ENCODE measurements at places on chromosomes 11 and 22.

GRCh38 chr11:64726867-64727530 lies 4.0 kb upstream of the NRXN2 start:
- no peak for DNase-seq

- no peak for DNase-seq
Observed at GRCh38 chr22:38828191-38828590, 15.6 kb downstream of the NPTXR start.

DNA sequence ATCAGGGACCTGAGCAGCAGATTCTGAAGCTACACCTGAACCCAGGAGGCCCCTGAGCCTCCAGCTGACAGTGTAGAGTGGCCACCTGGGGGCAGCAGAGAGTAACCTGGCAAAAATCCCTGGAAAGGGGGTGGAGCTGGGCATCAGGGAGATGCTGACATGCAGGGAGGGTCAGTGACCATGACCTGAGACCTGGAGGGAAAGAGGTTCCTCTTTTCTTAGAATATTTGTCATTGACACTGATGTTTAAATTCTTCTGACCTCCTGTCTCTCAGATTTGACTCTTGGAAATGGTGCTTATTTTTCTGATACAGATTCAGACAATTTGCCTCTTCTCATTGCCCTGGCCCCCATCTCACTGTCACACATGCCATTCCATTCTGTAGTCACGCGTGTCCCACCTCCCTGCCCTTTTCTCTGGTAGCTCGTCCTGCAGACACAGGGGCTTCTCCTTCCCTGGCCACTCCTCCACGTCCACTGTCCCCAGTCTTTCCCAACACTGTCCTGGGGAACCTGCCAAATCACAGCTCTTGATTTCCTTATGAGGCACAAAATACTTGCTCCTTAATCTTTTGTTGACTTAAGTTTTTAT lies 117.2 kb upstream of the IGLL5 start:
- peak; percentile 24 for DNase-seq

DNA sequence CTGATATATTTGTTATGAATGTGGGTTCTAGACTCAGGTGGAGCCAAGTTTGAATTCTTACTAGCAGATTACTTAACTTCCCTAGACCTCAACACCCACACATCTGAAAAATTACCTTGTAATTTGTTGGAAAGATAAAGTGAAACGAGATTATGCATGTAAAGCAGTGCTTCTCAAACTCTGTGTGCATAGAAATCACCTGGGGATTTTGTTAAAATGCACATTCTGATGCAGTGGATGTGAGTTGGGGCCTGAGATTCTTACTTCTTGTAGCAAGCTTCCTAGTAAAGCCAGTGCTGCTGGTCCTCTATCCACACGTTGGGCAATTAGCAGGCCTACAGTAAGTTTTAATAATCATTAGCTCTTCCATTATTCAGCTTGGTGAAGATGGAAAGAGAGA lies 15.1 kb upstream of the CEP295 start:
- DNase-seq = no peak

GRCh38 chr11:47137476-47137875 lies 39.2 kb downstream of the ARFGAP2 start:
- no peak for DNase-seq

DNA sequence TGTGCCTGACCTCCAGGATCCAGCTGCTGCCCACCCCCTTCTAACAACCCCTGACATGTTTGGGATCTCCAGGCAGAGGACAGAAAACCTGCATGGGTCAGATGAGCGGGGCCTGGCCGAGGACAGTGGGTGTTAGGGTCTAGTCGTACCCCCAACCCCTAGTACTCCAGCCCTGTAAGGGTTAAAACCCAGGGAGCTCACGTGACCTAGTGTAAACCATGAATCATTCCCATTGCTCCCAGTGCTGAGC lies 89.1 kb upstream of the CRYBB3 start:
- peak; percentile 68 for DNase-seq

DNA sequence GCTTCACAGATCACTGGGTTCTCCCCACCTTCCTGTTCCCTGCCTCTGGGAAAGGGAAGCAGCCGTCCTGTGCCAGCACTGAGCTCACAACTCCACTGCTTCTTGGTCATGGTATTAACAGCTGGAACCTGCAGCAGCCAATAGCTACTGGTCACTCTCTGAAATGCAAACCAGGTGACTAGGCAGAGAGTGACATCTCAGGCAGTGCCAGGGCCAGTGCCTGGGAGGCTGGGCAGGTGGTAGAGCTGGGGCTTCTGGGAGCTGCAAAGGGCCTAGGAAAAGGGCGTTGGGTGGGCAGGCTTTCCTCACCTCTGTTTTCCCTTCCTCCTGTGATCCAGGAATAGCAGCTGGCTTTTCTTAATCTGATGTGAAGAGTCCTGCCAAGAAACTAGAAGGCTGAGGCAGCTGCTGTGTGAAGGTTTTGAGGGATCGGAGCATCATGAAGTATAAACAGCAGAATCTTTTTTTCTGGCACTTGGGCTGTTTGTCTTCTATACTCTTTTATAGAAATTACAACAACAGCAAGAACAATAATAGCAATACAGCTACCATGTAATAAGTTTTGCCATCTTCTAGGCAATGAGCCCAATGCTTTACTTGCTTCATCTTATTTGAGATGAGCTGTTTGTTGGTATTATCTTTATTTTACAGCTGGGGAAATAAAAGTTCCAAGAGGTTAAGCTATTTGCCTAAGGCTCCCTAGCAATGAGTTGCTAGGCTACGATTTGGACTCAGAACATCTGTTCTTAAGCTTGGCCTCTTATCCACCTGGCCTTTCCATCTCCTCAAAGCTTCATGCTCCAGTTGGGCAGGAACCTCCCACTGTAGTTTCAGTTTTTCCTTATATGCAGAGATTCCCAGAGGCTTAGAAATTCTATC lies 22.0 kb upstream of the CD44 start:
- DNase-seq = no peak

GRCh38 chr11:77472991-77473800 lies 698 bp downstream of the PAK1 start:
- DNase-seq = peak; percentile 40

DNA sequence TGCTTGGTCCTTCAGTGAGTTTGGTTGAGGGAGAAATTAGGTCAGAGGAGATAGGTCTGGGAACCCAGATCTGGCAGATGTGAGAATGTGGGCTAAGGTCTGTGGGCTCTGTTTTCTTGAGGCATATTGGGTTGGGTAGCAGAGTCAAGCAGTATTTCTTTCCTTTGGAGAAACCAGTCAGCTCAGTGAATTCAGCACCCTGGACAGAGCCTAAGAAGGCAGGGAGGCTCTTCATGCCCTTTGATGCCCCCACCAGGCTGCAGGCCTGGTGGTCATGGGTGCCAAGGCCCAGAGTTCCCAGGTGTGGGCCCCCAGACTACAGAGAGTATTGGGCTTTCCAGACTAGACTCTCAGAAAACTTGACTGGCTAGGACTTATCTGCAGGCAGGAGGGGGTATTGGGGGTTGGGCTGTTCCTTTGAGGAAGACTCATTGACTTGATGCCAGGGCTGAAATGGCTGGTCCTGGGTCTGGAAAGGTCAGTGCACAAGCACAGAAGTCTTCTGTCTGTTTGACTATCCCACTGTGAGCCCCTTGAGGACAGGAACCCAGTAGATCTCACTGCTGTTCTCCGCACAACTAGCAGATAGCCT lies 45.3 kb upstream of the NECTIN1 start:
- DNase-seq = no peak

- no peak for DNase-seq
Observed at GRCh38 chr11:87971354-87971753, 203.9 kb downstream of the RAB38 start.

- DNase-seq = no peak
Observed at GRCh38 chr11:18615628-18616392, 16.2 kb downstream of the MISFA start.

DNA sequence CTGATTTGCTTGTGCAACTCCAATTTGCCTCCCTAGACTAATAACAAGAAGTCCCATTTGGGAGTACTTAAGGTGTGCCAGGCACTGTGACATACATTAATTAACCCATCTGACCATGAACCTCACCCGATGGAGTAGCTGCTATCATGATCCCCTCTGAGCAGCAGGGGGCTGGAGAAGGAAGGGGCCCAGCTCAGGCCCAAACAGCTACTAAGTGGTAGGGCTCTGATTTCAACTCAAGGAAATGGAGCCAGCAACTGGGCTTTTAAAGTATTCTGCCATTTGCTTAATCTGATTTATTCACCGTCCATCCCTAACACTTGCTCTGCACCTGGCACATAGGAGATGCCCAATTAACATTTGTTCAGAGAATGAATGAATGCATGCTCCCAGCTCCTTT lies 1.2 kb downstream of the CRYBB1 start:
- DNase-seq = no peak
